ENCODE measurements at places on chromosomes 16 and 17.

DNA sequence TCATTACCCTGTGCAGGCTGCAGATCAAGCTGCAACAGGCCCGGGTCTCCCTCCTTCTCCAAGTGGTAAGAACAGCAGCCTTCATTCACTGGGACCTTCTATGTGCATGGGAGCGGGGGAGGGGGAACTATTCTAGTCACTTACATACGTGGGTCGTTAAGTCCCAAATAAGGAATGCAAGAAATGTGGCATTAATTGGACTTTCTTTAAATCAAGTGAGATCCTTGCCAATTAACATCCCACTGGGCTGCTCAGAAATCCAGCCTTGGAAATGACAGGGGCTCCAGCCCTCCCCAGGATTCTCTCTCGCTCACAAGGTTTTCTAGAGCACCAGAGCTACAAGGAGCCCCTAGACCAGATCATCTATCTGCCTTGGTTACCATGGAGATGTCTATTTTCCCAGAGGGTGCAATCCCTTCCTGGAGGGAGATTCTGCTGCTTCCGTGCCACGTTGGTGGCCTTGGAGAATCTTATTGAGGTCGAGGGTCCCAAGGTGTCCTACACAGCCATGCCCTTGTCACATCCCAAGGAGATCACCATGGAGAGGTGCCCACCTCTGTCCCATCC is 5.2 kb upstream of the EIF1 start:
- no peak for DNase-seq

GRCh38 chr16:75086281-75086680 is 30.3 kb downstream of the LDHD start:
- no peak for DNase-seq

- DNase-seq = no peak
Measured at GRCh38 chr16:51404386-51404785, 253.3 kb upstream of the SALL1 start.

DNA sequence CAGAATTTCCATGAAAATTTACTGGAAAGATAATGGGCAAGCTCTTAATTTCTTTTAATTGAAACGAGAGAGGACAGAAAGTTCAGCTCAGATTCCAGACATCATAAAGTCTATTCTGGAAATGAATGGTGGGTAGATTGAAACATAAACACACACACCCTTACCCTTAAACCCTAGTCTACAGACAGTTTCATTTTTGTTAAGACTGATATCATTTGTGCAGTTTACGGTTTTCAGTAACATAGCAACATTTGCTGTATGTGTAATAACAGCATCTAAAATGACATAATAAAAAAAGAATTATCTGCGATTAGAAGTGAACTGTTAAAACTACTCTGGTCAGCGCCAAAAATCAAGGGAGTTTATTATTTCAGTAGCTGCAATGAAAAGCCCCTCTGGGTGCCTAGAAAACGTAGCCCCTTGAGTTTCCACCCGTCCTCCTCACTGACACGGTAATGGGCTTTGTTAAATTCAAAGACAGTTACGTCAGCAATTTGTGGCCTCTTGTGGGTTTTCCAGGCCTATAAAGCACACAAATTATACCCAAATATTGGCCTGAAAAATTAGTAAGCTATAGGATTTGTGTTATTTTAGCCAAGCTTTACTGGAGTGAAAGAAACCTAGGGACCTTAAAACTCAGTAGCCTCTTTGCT is 520.6 kb upstream of the SOX9 start:
- no peak for DNase-seq

- DNase-seq = no peak
Measured at GRCh38 chr17:44916781-44917241, 1.5 kb upstream of the GFAP start.

- DNase-seq = no peak
Measured at GRCh38 chr17:57949649-57950048, 5.6 kb downstream of the CUEDC1 start.

All from activated T-helper 9 cell treated with anti-CD3 and anti-CD28 coated beads, Interleukin-2, amount 50 U/mL, for 16 hours (primary cell).